ENCODE measurements at places on chromosomes 2 and 18. TPM values are rescaled to one million over a fixed set of nuclear protein-coding genes. Genes with fewer than 3 reads are reported as not detected.

GRCh38 chr2:46032996-46033395 is 264.2 kb upstream of the EPAS1 start:
- no peak for DNase-seq

DNA sequence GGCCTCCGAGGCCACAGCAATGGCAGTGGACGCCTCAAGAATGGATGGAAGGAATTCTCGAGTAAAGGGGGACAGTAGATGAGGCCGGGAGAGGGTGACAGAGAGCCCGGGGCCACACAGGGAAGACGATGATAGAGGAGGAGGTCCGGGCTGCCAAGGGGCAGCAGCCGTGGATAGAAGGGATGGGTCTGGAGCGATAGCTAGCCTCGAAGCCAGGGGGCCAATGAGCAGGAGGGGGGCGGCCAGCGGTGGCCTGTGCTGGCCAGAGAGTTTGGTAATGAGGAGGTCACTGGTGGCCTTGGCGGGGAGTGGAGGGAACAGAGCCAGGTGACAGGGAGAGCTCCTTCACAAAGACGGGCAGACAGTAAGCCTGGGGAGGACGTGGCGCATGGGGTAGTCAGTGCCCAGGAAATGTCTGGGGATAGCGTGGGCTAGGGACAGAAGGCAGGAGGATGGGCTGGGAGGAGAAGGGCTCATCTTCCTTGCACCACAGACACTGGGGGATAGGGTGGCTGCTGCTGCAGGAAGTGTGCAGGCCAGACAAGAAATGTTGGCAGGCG is 87.8 kb upstream of the ASB18 start:
- peak; percentile 44 for DNase-seq

- no peak for DNase-seq
These were observed 28.0 kb downstream of the AGAP1 start for GRCh38 chr2:235521844-235522243.

DNA sequence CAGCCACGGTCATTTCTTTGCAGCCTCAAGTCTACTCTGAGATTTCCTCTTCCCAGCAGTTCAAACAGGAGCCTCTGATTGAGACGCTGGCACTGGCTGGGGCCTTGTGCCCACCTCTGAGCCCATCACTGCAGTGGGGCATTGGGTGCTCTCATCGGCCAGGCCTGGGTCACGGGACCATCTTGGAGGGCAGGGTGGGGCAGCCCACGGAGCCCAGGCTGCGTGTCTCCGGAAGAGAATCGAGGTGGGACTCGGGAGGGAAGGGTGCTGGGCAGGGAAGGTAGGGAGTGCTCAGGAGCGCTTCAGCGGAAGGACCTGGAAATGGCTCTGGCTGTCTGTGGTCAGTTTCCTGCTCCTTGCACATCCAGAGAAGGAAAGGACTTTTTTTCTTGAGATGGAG is 82.4 kb downstream of the RTP5 start:
- DNase-seq = no peak

DNA sequence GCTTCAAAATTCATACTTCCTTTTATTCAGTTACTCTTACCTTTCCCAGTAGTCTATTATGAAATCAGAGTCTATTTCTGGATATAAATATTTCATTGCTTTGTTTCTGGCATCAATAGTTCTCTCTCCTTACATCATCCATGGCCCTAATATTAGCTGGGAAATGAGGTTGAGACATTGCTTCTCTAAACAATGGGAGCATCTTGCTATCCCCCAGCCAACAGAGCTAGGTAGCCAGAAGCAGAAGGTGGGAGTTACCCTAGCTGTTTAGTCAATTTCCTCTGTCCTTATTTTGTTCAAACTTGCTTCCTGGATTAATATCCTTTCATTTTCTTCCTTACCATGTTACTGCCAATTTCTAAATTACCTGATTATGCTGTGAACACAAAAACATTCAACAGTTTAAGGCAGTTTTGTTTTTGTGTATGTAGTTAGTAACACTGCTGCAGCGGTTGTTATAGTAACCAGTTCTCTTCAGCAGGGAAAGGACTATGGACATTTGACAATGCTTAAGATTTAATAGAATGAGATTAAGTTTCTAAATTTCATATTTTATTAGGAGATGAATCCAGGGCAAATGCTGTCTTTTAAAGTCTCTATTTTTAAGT is 160.5 kb upstream of the KCNJ3 start:
- DNase-seq = no peak

DNA sequence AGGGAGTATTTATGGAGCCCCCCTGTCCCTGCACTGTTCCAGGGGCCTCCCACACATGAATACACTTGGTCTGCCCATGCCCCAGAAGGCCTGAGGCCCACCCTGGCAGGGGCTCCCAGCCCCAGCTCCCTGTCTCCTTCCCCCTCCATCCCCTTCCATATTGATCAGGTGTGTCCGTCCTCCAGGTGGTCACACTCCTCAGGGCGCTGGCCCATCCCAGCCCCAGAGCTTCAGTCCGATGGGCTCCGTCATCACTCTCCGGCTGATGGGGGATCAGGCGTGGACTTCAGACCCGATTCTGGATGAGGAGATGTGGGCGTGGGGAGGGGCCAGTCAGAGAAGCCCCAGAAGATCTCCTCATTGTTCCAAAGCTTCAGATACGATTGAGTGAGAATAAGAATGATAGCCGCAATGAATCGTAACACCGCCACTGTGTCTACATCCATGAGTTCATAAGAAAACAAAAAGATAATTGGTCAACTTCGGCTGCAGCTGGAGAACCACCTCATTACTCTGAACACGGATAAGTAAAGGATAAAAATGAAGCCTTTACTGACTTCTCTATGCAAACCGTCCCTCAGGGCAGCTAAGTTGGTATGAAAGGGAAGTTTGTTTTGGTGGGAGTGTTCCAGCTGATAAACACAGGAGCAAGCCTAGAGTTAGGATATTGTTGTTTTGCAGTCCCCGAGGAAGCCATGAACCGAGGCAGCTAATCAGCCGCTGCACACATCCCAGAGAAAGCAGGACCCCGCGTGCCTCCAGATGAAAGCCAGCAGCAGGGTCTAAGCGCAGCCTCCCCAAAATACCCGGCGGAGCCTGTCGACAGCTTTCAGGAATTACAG is 279.5 kb downstream of the NDUFA10 start:
- no peak for DNase-seq

GRCh38 chr2:10230499-10230898 is 72.2 kb upstream of the HPCAL1 start:
- DNase-seq = no peak

DNA sequence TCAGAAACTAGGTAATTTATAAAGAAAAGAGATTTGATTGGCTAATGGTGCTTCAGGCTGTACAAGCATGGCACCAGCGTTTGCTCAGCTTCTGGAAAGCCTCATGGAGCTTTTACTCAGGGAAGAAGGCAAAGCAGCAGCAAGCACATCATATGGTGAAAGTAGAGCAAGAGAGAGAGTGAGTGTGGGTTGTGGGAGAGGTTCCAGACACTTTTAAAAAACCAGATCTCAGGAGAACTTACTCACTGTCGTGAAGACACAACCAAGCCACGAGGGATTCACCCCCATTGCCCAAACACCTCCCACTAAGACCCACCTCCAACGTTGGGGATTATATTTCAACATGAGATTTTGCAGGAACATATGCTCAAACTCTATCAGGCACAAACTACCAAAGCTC is 554.6 kb upstream of the TNP1 start:
- no peak for DNase-seq

DNA sequence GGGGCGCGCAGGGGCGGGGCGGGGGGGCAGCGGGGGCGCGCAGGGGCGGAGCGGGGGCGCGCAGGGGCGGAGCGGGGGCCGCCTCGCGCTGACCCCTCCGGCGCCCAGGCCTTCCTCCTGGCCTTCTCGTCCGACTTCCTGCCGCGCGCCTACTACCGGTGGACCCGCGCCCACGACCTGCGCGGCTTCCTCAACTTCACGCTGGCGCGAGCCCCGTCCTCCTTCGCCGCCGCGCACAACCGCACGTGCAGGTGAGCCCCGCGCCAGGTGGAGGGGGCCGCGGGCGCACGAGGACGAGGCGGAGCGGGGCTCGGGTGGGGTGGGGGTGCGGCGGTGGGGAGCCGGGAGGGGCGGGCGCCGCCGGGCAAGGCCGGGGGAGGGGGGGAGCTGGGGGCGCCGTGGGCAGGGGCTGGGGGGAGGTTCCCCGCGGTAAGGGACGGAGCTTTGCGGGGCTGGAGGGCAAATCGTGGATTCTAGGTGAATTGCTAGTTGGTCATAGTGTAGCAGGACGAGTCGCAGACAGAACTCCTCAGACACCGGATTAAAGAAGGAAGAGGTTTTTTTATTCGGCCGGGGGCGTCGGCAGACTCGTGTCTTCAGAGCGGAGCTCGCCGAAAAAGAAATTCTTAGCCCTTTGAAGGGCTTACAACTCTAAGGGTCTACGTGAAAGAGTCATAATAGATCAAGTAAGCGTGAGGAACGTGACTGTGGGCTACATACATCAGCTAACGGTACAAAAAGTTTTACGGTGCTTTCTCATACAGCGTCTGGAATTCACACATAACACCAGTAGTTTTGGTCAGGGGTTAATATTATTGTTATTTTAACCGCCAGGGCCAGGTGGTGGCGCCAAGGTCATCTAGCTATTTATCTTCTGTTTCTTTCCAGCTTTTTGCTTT is 29.9 kb downstream of the ANO7 start:
- DNase-seq = no peak

DNA sequence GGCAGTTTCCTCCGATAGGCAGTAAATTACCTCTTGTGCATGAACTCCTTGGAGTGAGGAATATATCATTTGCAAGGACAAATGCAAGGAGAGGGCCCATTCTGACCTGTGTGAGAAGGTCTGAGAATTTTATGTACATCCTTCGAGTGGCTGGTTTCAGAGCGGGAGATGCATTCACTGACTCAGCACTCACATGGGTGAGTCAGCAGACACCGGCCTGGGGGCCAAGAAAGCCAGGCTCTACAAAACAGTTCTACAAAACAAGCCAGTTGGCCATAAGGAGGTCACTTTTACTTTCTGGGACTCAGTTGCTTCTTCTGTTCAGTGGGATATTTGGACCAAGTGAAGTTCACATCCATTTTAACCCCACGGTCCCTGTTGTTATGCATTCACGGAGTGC is 35.3 kb downstream of the CYP26B1 start:
- peak; percentile 46 for DNase-seq

GRCh38 chr2:239855863-239856587 is 169.1 kb downstream of the NDUFA10 start:
- DNase-seq = peak; percentile 58

DNA sequence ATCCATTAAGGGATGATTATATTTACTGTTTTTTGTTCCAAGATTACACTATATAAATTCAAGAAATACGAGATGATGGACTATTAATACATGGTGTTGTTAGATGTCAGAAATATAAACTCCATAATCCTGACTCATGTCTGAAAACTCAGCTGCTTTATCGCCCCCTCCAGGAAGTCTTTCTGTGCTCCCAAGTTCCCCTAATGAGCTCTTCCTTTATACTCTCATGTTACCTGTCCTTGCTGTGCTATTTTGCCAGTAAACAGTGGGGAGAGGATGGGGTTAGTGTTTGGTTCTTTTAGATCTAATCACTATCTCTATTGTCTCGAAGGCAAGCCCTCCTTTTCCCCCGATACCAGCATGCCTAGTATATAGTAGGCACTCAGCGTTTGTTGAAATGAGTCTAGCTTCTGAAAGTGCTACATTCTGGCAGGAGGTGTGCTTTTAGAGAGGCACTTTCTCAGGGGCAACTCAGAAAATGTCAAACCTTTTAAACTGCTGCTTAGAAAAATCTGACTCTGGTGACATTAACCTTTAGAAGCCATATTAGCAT is 21.4 kb upstream of the BARD1 start:
- DNase-seq = no peak

DNA sequence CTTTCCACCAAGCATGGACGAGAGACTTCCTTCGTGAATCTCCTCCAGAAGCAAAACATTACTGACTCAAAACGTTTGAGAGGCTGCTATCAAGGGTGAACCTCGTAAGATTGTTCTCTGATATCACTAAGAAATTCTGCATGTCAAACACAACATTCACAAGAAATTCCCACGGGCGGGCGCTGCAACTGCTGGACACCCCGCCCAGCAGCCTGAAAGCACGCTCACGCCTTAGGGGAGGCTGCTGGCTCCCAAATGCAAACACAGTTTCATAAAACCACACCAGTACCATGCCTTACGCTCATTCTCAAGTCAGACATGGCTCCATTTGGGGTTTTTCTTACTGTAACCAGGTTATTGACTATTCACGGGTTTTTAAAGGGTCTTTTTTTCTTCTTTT is 39.0 kb downstream of the MBP start:
- DNase-seq = no peak

DNA sequence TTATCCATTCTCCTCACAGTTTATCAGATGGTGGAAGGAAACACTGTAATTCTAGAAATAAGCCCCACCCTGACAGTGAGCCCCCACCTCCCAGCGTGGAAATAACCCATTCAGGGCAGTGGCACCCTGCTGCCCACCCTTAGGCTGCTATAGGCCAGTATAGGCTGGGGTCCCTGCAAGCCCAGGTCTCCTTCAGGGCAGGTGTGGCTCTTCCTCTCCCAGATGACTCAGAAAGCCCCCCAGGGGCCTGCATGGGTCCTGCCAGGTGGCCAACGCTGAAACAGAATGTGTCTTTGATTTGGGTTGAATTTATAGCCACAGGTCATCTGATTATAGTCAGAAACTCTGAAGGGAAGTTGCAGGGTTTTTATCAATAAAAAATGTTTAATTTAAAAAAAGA is 136.4 kb downstream of the SH3RF3 start:
- DNase-seq = no peak

- no peak for DNase-seq
These were observed 20.7 kb downstream of the CCDC150 start for GRCh38 chr2:196660244-196660643.

- DNase-seq = no peak
These were observed 323.4 kb upstream of the EPHA4 start for GRCh38 chr2:221895366-221896121.

DNA sequence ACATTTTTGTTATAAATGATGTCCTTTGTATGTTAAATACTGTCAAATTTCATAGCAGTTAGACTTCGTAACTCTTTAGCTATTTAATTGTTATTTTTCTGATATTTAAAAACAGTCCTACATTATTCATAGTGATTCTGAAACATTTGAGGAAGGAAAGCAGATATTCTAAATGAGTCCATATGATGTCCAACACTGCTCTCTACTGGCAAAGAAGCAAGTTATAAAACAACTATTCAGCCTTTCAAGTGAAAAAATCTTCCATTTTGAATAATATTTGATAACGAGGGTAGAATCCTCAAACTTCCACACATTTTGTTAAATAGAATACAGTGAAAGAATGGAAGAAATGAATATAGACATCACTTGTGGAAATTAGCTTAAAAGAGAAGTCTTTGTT is 220.8 kb downstream of the GULP1 start:
- DNase-seq = no peak

Gene SERPINB12
- not detected for total RNA-seq

Gene PCGF1
- 15.2 TPM for total RNA-seq

Gene SKOR2
- not detected for total RNA-seq

Gene GAREM2
- total RNA-seq = 48.4 TPM

Gene NGEF
- total RNA-seq = 1.4 TPM

Gene BOLL
- not detected for total RNA-seq

Gene TMEM198
- 4.3 TPM for total RNA-seq

Gene ITGAV
- total RNA-seq = 79.8 TPM

Gene CHRNA1
- not detected for total RNA-seq

Gene LHCGR
- total RNA-seq = not detected
